ENCODE measurements at places on chromosomes 6 and 20.
A peak's percentile ranks its signal among the peaks of the same experiment; 100 is the strongest.

GRCh38 chr20:9989066-9989724 is 45.6 kb upstream of the ANKEF1 start:
- DNase-seq, result no peak

DNA sequence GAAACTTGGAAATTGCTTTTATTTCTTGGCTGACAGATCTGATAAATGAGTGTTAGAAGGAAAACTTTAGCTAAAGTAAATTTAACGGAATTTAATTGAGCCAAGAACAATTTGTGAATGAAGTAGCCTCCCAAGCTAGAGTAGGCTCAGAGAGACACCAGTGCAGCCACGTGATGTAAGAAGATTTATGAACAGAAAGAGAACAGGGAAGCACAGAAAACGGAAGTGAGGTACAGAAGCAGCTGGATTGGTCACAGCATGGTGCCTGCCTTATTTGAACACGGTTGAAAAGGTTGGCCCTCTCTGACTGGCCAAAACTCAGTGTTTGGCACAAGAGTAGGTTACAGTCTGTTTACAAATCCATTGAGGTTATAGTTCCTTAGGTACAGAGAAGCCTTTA is 29.5 kb upstream of the IFNGR1 start:
- DNase-seq, result no peak

- DNase-seq, result peak; percentile 74
These were observed 8.7 kb downstream of the MMP24OS start for GRCh38 chr20:35269055-35269781.

DNA sequence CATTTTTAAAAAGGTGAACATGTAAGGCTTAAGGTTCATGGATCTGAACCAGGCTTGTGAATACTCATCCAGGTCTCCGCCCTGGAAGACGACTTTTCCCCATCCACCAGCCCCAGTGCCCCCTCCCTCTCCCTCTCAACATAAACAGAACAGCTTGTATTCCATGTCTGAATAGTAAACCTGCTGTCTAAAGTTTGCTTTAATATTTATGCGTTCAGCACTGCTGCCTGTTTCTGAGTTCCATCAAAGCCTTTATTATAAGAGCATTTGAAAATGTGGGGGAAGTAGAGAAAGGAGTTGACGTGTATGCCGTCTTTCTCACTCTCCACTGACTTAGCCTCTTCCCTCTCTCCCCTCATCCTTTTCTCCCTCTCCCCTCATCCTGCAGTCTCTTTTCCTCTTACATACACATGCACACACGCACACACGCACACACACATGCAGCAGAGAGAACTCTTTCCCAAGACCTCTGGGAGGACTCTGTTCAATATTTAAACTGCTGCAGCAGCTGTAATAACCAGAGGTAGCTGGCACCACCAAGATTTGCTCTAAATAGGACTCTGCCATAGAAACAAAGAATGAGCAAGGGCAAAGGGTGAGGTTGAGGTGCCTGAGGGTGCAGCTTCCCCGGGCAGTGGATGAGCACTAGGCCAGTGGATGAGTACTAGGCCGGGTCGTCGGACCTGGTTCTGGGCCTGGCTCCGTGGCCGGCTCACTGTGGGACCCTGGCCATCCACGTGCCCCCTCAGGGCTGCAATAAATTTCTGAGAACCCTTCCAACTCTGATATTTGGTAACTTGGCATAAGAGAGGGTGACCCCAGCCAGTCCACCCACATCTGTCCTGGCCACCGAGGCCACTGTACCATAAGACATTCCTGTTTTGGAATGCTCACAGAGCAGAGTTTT is 35.4 kb upstream of the VSTM2L start:
- DNase-seq, result no peak

GRCh38 chr20:44703956-44704488 is 11.1 kb upstream of the CCN5 start:
- no peak for DNase-seq
